Tibial nerve (tissue), 4 donors: ENCODE measurements at places on chromosomes 1 and 21. TPM values are rescaled to one million over a fixed set of nuclear protein-coding genes. Genes with fewer than 3 reads are reported as not detected.

Gene ALPL
- 4.2 TPM for total RNA-seq

Gene C1orf116
- total RNA-seq, result not detected

Gene SERBP1
- total RNA-seq, result 236 TPM

Gene TCP10L
- total RNA-seq, result 2.7 TPM

Gene CFHR5
- total RNA-seq, result not detected

Gene CD84
- total RNA-seq, result 12.0 TPM

Gene CENPL
- total RNA-seq, result 8.1 TPM

Gene OR6N1
- not detected for total RNA-seq

Gene S100A10
- 159 TPM for total RNA-seq

Gene DDAH1
- total RNA-seq, result 23.4 TPM

Gene C1QA
- total RNA-seq, result 189 TPM

Gene SPAG17
- 0.22 TPM for total RNA-seq

Gene HTR1D
- 0.63 TPM for total RNA-seq

Gene POLR3GL
- total RNA-seq, result 33.1 TPM

Gene AMY1C
- total RNA-seq, result not detected

Gene SPATC1L
- total RNA-seq, result 8.2 TPM

Gene MTFR1L
- 99.4 TPM for total RNA-seq
